ENCODE measurements at places on chromosomes 7 and 10.

GRCh38 chr7:30470163-30470770, 8.3 kb downstream of the NOD1 start:
- DNase-seq: no peak

DNA sequence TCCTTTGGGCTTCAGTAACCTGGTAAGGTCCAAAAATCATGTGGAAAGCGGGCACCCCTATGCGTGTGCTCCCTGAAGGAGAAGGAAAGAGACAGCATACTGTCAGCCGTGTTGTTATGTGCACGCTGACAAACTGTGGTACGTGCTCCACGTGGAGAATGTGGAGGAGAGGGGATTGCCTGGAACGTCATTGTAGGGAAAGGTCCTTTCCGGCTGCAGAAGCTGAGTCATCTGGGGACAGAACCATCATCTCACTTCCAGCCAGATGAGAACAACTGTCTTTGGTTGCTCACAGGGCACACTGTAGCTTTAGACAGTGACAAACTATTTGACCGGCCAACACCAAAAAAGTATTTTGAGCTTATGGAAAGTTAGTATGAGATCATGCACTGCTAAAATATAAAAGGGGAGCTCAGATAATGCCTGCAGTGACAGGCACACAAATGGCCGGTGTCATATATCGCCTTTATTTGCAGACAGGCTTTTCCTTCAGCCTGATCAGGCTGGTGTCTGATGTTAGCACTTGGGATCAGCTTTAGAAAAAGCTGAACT, 38.8 kb upstream of the GRB10 start:
- DNase-seq: no peak

GRCh38 chr10:43966571-43966965, 317.9 kb upstream of the ZNF32 start:
- DNase-seq: no peak

- no peak for DNase-seq
Measured at GRCh38 chr7:116610210-116610609, 61.8 kb upstream of the MET start.

GRCh38 chr7:128135515-128136214, 104.4 kb upstream of the LRRC4 start:
- no peak for DNase-seq

DNA sequence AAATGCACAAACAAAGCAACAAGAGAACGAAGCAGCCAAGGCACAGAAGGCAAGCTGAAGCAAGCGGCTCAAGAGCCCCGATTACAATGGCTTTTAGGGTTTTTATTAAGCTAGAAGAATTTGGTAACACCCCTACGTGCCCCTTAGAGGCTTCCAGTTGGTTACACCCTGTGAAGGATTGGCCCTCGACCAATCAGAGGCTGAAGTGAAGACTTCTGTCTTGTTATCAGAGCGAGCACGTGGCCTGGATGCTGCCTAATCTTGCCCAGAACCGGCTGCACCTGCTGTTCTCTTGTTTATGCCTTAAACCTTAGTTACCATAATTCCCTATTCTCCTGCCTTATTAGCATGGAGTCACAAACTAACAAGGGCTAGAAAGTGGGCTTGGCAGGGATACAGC, 21.4 kb downstream of the KCNK18 start:
- no peak for DNase-seq

DNA sequence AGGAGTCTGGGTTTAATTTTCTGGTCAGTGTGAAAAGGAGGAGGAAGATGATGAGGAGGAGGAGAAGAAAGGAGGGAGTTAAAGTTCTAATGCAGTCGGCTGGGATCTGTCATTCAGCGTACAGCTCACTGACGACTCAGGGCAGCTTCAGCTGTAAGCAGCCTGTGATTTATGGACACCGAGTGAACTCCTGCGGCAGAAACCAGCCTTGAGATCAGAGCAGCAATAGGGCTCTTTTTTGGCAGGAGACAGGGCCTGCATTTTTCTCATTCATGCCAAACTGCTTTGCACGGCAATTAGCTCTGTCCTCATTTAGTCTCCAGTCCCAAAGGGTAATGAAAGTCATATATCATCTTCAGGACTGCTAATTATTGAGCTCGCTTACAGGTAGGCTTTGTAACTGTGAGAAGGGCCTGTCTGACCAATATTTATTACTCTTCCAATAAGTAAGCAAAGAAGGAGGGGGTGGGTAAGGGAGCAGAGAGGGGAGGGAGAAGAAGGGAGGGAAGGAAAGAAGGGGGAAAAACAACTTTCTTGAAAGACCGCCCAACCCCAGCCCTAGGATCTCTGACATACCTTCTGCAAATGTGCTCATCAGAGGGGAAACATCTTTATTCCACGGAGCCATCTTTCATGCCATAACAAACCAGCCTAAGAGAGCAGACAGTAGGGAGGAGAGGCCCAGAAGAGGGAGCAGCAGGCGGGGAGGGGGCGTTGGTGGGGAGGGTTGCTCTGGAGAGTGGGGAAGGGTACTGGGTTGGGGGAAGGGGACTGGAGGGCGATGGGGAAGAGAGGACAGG, 48.1 kb upstream of the COMTD1 start:
- DNase-seq: no peak

DNA sequence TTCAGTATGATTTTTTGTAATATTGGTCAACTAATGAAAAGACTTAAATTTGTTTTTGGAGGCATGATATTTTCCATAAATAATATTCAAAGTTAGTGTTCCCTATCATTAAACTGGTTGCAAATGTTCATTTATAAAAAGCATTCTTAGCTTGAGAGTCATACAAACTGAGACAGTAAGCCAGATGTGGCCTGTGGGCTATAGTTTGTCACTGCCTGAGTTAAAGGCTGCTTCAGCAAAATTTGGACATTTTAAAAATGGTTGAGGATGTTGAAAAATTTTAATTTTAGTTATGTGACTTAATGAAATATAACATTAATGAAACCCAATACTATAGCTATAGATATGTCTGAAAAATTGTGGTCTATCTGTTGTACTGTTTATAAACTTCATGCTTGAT, 180.2 kb upstream of the CACNA2D1 start:
- DNase-seq: no peak

DNA sequence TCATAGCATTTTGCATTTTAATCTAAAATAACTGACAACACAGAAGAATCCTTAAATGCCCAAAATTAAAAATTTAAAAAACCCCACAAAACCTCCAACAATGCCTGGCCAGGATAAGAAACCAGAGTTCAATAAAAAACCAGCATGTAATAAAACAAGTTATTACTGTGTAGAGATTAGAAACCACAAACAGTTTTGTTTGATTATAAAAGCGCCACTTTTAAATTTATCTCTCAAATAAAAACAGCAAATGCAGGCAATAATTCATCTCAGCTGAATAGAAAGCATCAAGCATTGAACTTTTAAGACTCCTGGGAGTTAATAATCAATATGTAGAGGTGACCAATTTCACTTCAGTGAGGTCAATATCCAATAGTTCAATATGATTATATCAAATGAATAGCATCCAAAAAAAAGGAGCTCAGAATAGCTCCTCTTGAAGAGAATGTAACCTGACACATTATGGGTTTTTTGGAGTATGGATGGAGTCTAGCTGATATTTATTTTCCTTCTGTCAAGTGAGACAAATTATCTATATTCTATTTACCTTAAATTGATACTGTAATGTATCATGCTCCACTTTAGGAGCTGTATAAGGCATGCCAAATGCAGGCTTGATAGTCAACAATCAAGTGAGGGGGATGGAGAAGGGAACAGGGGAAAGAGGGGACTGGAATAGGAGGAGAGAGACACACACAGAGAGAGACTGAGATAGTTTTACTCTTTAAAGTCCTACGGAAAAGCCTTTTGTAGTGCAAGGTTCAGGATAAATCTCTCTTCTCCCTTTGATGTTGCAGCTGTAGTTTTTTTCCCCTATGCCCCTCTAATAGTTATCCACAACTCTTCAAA, 130.9 kb downstream of the RSU1 start:
- DNase-seq: no peak

GRCh38 chr10:32988604-32989003, 30.6 kb upstream of the ITGB1 start:
- DNase-seq: no peak

- DNase-seq: no peak
Measured at GRCh38 chr7:49885593-49886285, 112.3 kb downstream of the VWC2 start.

DNA sequence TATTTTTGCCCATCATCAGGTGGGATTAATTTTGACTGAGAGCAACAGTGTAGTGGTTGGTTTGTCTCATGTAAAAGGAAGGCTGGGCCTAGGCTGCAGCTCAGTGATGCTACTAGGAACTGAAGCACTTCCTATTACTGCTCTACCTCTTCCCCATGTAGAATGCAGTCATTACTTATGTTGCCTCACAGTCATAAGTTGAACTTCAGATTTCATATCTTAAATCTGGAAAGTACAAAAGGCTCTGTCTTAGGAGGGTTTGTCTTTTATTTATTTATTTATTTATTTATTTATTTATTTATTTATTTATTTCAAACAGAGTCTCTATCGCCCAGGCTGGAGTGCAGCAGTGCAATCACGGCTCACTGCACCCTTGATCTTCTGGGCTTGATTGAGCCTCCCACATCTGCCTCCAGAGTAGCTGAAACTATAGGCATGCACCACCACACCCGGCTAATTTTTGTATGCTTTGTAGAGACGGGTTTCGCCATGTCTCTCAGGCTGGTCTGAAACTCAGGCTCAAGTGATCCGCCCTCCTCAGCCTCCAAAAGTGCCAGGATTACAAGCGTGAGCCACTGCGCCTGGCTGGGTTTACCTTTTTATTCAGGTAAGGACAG, 721.7 kb upstream of the GALNT17 start:
- DNase-seq: no peak

GRCh38 chr7:81285142-81285871, 366.5 kb upstream of the SEMA3C start:
- DNase-seq: no peak
